Common myeloid progenitor, CD34-positive (primary cell): ENCODE measurements at places on chromosomes 3 and 15.

GRCh38 chr3:80553211-80553610 is 785.4 kb upstream of the ROBO1 start:
- DNase-seq, result no peak

- no peak for DNase-seq
Measured at GRCh38 chr3:61979638-61980037, 393.7 kb downstream of the FEZF2 start.

DNA sequence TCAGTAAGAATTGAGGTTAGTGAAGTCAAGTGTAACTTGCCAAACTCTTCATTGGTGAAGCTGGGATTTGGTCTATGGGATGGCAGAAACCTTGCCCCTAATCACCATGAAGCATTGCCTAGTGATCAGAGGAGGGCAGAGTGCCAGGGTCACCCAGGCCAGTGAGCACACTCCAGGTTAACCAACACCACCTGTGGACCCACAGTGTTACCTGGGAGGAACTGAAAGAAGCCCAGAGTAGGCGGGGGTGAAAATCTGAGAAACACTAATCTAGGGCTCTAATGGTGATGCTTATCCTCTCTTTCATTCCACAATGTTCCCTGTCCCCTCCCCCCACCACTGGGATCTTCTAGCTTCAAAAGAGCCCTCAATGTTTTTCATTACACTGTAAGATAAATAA is 372.8 kb downstream of the CTNNB1 start:
- DNase-seq, result no peak

DNA sequence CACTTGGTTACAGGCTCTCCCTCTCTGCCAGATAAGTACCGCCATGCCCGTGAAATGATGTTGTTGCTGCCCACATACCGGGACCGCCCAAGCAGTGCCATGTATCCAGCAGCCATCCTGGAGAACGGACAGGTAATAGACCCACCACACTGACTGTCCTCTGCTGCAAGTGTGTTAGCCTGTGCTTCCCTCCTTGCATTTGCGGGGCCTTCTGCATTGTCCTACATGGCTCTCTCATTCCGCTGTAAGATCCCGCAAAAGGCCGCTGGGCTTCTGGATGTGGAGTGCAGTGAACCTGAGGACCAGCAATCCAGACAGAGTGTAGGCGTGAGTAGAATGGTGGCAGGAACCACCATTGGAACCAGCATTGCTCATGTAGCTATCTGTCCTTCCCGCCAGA is 10.6 kb upstream of the MANF start:
- DNase-seq, result no peak

GRCh38 chr15:74955017-74955416 is 1.6 kb downstream of the RPP25 start:
- no peak for DNase-seq

GRCh38 chr3:187777331-187777941 is 32.2 kb upstream of the BCL6 start:
- peak; percentile 96 for DNase-seq

- no peak for DNase-seq
Measured at GRCh38 chr3:17009826-17010225, 125.1 kb downstream of the PLCL2 start.

- no peak for DNase-seq
Measured at GRCh38 chr15:81569286-81570080, 195.5 kb upstream of the TMC3 start.
